Right lobe of liver (tissue), 6 donors: ENCODE measurements at places on chromosomes 5 and 9. TPM values are rescaled to one million over a fixed set of nuclear protein-coding genes. Genes with fewer than 3 reads are reported as not detected.

DNA sequence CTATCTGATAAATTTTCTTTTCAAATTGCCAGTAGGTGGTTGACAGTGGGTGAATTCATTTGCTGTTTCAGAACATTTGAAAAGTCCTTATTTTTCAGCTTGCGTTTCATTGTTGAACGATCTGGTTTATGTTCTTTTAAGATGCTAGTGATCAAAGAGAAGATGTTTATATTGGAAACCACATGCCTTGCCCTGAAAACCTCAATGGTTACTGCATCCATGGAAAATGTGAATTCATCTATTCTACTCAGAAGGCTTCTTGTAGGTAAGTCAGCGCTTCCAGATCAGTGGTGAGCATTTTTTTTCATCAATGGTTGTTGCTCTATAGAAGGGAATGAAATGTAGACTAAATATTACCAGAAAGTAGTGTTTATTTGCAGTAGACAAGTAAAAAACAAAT, 16.6 kb upstream of the CAVIN4 start:
- DNase-seq, result no peak

GRCh38 chr9:135879237-135879601, 28.1 kb downstream of the CAMSAP1 start:
- no peak for DNase-seq

DNA sequence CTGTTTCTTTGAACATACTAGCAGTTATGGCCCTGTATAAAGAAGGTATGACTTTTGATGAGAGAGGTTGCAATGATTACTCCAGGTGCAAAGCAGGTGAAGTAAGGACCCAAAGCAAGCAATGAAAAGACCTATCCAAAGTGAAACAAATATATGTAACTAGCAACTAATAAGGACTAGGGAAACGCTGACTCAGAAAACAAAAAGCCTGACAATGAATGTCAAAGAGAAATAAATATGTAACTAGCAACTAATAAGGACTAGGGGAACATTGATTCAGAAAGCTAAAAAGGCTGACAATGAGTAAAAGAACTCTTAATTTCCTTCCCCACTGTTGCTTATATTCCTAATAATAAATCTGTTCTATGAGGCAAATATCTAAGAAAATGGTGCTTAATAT, 43.1 kb downstream of the HMGCR start:
- DNase-seq, result no peak

- no peak for DNase-seq
These were observed at the start of gene PCDHA5 for GRCh38 chr5:140821375-140822280. Gene PCDHA5 (plus strand): TSS chr5:140821613.

DNA sequence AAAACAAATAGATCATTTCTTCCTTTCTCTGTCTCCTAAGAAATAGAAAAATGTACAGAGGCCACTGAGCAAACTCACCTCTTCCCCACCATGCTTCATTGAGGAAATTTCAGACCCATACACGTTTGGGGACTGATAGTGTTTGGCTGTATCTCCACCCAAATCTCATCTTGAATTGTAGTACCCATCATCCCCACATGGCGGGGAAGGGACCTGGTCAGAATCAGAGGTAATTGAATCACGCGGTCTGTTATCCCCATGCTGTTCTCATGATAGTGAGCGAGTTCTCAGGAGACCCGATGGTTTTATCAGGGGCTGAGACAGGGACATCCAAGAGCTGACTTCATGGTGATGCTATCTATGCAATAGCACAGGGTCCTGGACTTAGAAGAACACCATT, 1655.8 kb downstream of the MAT2B start:
- no peak for DNase-seq

- no peak for DNase-seq
These were observed 28.1 kb upstream of the SPINK4 start for GRCh38 chr9:33211695-33212393.

GRCh38 chr9:105142406-105143135, 101.9 kb upstream of the SLC44A1 start:
- no peak for DNase-seq

DNA sequence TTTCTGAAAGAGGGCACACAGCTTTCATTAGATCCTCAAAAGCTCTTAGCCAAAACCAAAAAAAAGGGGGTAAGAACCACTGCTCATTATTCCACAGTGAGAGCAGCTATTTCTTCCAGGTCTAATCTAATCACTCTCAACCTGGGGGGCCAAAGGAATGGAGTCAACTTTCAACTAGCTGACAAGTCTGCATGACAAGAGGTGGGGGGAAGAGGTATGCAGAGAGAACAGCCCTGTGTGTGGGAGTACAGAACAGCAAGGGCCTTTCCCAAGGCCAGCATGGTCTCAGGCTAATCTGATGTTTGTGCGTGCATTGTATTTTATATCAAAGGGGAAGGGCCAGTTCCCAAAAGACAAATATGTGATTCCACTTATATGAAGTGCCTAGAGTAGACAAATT, 36.9 kb upstream of the PIP5K1B start:
- DNase-seq, result no peak

DNA sequence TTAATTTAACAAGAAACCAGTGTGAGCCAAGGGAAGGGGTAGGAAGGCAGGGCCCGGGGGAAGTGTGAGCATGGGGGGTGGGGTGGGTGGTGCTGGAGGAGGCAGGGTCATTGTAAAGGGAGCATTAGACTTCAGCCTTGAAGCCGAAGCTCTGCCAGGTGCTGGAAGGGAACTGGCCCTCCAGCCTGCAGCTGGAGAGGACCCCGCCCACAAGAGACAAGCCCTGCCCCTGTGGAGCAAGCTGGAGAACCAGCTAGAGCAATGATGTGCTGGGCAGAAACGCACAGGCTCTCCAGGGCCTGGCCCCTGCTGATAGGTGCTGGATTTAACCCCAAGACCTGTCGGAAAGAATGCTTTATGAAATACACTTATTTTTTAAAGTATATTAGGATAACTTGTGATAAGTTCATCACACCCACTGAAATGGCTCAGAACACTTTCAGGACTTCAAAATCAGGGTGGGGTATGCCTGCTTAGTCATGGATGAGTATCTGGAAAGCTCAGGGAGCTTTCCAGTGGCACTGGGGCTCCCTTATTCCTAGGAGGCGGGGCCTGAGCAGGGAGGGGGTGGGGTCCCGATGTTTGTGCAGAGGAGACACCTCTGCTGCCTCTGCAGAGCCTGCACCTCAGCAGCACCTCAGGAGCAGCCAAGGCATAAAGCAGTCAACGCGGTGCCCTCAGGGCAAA, 27.1 kb downstream of the UBE2QL1 start:
- no peak for DNase-seq

The TMC1 gene
- total RNA-seq, result not detected

The TTC39B gene
- total RNA-seq, result 6.0 TPM

- DNase-seq, result peak; percentile 26
These were observed 579.7 kb upstream of the ZNF608 start for GRCh38 chr5:125326150-125326510.

GRCh38 chr5:80206282-80206681, 49.6 kb downstream of the SERINC5 start:
- no peak for DNase-seq

DNA sequence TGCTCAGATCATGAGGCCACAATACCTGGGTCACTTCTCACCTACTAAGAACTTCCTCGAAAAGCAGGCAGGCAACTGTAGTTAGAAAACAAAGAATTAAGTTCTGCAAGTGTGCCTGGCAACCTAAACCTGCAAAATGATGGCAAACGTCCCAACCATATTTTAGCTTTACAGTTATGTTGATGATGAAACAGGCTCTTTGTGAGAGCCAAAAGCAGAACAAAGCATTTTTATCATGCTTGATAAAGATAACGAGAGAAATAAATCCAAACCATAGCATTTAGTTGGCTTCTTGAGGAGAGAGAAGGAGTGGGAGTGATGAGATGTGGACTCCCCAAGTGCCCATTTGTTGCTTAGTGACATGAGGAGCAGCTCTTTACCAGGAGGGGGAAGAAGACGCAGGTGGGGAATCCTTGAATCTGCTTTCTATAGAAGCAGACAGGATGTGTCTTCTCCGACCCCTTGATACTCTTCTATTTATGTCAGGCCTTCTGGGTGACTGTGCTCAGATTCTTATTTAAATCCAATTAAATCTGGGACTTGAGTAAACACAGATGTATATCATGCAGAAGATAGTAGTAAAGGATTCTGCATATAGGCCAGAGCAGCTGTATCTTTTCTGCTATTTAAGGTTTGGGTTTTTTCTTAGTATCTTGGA, 221.2 kb downstream of the TMEM167A start:
- DNase-seq, result no peak

DNA sequence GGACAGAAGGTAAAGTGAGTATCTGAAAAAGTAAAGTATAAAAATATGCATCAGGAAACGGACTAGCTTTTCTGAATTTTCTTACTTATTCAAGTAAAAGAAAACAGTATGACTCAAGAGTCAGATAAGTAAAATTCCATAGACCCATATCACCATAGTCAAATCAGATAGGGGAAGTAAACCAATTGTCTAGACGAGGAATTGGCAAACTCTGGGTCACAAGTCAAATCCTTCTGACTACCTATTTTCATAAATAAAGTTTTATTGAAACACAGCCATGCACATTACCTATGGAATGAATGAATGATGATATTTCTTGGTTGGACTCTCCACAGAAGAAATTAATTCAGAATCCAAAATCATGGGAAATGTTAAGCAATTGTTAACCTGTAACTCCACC, 59.1 kb upstream of the TMC1 start:
- no peak for DNase-seq

DNA sequence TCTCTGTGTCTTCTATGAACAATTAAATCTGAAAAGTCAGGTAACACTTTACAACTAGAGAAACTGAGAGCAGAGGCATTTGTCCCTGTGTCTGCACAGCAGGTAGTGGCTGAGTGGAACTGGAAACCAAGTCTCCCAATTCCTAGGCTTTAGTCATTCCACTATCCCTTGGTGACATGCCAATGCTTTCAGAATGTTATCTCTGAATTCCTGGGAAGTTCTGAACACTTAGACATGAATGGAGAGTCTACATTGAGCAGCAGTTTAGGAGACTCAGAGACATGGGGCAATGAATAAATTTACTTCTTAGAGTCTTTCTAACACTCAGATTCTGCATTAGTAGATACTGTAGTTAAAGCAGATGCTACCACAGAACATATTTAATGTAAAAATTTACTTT, 94.8 kb upstream of the APC start:
- no peak for DNase-seq
